ENCODE measurements at places on chromosomes 3 and 15.

GRCh38 chr15:73677146-73677607 lies 7.0 kb upstream of the CD276 start:
- no peak for DNase-seq

GRCh38 chr3:110793611-110794010 lies 278.0 kb upstream of the NECTIN3 start:
- DNase-seq = no peak

GRCh38 chr15:51024735-51025453 lies 69.8 kb downstream of the TNFAIP8L3 start:
- DNase-seq = no peak

DNA sequence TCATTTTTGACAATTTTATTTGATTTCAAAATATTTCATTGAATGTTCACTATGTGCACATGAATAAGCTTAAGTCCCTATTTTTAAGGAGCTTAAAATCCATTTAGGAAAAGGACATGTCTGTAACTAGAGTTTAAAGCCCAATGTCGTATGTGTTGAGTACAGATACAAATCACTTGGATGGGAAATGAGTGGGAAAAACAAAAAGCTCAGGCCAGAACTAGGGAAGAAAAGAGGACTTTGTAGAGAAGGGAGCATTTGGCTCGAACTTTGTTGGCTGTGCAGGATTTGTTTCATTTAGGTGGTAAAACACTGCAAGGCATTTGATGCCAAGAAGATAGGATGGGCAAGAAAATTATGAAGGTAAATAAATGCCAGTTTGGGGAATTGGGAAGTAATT lies 653.1 kb upstream of the KCNMB2 start:
- DNase-seq = no peak

- no peak for DNase-seq
Observed at GRCh38 chr3:29456901-29457300, 176.0 kb downstream of the RBMS3 start.

DNA sequence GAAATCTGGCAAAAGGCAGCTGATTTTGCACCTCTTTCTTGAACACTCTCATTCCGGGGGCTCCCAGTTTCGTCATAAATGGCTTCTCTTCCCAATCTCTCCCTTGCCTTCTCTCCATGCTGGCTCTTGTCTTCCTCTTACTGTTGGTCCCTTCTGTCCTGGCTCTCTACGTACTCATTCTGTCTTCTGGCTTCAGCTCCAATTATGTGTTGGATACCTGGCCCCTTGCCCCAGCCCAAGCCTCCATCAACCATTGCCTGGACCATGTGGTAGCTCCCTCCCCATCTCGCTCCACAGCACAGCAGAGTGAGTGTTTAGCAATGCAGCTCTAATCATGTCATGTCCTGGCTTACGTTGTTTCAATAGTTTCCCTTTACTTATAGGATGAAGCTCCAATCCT lies 21.7 kb upstream of the KY start:
- no peak for DNase-seq

DNA sequence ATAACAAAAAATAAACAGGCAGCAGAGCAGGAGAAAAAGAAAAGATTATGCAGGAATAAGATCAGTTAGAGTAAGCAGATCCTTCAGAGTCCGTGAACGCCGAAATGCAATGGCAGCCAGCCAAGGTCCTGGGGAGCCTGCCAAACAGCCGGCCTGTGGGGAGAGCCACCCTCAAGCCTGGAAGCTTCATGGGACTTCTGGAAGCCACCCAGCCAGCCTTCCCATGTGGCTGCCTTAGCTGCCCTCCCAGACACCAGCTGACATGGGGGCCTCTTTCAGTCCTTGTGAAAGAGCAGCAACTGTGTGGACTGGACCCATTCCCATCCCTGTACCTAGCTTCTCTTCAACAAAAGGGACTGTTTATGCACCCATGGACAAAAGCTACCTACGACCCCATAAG lies 64.9 kb upstream of the RAD18 start:
- DNase-seq = no peak

DNA sequence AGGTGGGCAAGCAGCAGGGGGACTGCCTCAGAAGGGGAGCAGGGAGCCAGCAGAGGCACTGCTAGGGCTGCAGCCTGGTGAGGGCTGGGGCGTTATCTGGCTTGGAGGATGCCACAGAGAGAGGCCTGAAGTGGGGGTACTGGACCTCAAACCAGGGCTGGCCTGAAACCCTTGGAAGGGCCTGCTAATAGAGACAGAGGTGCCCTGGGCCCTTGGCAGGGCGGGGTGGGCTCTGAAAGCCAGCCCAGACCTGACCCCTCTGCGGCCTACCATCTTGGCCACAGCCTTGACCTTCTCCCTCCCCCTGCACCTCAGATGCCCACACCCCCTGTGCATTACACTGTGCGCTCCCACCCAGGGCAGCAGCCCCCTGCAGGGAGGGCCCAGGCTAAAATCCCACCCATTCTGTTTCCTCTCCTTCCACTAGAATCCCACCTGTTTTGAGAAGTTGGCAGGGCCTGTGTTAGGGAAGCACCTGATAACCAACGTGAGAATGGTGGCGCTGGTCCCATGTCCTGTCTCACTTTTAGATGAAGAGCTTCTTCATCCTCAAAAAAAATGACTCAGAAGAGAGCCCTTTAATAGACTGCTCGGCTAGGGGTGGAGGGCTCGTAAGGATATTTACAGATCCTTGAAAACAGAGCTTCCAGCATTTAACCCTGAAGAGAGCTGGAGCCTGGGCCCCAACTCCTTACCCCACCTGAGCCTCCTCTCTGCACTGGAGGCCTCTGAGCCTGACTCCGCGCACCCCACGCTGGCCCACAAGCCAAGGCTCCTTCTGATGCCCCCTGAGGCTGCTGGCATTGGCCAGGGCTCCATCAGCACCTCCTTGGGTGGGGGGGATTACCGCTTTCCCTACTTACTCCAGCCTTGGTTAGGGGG lies 29.8 kb downstream of the LOXL1 start:
- no peak for DNase-seq

GRCh38 chr3:45832699-45833098 lies 9.2 kb downstream of the LZTFL1 start:
- no peak for DNase-seq

DNA sequence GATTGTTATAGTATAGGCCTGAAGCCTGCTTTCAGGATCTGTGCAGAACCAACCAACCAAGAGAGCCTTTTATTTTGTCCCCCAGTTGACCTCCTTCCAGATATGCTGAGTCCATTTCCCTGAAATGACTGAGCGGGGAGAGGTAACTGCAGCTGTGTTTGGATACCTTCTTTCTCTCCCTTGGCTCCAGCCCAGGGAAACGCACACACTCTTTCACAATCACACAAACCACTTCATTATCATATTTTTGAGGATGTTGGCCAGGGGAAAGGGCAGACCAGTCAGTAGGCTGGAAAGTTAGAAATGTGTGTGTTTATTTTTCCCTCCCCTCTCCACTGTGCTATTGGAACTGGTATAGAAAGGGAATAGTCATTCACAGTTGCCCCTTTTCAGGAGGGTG lies 417.7 kb upstream of the TBL1XR1 start:
- DNase-seq = no peak

DNA sequence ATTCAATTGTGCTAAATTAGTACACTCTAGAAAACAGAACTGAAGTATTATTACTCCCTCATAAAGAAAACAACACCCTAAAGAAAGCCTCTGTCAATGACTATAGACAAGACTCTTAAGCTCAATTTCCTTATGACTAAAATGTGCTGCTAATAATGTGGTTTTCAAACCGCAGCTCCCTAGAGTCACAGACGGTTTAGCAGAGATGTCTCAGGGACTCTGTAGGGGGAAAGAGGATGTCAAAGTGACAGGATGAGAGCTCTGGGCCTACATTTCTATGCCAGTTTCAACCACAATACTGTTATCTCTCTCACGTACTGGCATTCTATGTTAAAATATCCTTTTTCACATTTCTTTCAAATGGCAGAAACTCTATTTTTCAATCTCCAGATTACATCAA lies 37.6 kb upstream of the WDR49 start:
- no peak for DNase-seq

- DNase-seq = no peak
Observed at GRCh38 chr3:40102182-40102581, 207.3 kb upstream of the EIF1B start.

DNA sequence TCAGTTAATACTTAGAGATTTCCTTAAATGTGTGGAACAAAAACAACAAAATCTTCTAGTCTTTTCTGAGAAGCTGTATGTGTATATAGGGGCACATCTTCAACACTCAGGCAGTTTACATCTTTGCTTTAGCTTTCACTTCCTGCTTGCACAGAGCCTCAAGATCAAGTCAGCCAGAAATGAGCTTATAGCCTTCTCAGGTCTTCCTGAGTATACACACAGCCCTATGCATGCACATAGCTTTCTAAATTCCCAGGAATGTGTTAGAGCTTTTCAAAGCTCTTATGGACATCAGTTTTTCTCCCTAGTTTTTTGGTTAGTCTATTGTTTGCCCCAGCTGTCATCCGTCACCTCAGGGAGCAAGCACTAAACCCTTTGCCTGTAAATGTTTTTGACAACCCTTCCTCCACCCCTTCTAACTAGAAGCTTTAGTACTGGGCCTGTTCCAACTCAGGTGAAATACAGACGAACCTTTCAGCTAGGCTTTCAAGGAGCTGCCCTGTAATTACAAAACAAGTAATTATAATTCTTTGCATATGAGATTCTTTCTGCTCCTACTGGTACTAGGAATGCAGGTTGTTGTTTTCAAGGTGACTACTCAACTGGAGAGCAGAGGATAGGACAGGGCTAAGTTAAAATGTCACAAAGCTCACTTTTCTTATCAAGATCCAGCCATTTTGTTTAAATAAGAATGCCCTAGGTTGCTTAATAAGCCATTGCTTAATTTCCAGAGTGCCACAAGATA lies 22.6 kb upstream of the MTMR10 start:
- no peak for DNase-seq

GRCh38 chr3:13768453-13768852 lies 111.4 kb downstream of the WNT7A start:
- DNase-seq = no peak

GRCh38 chr3:16633948-16634347 lies 28.7 kb upstream of the DAZL start:
- no peak for DNase-seq

DNA sequence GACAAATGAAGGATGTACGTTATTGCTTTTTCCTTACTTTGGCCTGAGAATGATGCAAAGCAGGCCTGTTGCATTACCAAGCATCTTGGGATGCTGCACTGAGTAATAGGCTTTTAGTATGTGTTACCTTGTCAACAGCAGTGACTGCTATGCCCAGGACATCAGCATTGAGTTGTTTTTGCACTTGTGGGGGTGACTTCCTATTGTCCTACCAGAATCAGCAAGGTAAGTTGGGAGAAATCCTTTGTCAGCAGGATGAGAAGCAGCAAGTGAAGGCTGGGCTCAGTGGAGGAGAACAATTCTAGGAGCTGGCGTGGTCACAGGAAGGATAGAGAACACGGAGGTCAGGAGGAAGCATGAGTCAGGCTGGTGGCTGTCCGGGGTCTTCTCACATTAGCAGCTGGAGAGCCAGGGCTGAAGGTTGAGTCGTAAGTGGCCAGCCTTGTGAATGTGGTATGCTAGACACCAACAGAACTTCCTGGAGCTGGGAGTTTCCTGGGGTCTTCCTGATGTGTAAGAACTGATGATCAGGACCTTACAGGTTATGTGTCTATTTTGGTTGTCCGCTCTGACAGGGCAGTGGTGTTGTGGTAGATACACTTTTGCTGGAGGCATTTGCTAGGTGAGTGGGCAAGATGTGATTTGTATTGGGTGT lies 142.7 kb downstream of the FNDC3B start:
- no peak for DNase-seq

DNA sequence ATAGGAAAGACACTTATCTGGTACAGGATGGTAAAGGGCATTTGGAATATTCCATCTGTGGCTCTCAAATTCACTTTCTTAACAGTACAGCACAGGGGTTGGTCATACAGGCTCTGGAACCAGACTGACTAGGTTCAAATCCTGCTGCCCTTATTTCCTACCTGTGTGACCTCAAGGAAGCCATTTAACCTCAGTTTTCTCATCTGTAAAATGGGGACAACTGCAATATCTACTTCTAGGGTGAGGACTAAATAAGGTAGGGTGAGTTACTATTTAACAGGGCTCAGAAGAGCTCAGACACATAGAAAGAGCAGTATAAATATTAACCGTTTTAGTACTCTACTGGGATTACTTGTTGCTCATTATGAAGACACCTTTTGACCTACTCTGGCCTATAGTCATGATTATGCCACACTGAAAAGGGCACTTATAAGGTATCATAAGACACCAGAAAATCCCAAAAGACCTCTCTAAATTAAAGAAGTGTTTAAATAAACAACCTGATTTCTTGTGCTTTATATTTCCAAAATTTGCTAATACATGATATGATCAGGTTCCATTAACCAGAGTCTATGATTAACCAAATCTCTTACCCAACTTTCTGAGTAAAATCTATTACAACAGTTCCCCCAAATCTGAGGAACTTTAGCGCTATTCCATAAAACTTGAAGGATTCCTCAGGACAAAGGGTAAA lies 6.5 kb downstream of the RFTN1 start:
- no peak for DNase-seq

GRCh38 chr15:40016224-40016865 lies 22.6 kb downstream of the SRP14 start:
- no peak for DNase-seq

GRCh38 chr3:150890295-150890694 lies 14.9 kb downstream of the MINDY4B start:
- DNase-seq = no peak

DNA sequence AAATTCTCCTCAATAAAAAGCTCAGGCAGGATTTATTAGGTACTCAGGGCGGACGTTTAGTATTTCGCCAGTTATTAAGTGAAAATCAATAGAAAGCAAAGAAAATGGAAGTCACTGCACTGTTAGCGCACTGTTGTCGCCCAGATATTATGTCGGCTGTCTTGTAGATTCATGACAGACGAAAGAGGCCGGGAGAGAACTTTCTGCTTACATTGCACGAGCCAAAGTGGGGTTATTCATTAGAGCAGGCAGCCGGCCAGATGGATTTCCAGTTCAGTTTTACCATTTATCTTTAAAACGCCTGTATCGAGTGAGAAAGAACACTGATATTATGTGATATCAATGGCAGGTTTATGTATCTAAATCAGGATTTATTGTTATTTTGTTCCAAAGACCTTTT lies 866.0 kb upstream of the NR2F2 start:
- no peak for DNase-seq

- no peak for DNase-seq
Observed at GRCh38 chr15:35061161-35061824, 23.8 kb downstream of the NANOGP8 start.

DNA sequence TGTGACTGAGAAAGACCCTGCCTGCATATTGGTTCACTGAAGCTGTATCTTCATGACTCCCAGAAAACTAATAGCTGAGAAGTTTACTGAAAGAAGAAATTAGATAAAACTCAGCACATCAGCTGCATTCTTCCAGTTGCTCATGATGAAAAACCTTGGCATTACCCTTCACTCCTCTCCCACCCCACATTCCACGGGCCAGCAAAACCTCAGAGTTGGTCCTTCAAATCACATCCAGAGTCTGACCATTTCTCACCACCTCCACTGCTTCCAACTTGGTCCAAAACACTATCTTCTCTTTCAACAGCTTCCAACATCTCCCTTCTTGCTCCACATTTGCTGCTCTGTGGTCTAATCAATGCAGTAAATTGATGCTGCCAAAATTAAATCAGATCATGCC lies 97.1 kb downstream of the CD47 start:
- no peak for DNase-seq
